RWPE1 (cell line): ENCODE measurements at places on chromosomes 6 and 20.

GRCh38 chr6:117440706-117441525 is 15.2 kb upstream of the ROS1 start:
- DNase-seq, result peak; percentile 73

DNA sequence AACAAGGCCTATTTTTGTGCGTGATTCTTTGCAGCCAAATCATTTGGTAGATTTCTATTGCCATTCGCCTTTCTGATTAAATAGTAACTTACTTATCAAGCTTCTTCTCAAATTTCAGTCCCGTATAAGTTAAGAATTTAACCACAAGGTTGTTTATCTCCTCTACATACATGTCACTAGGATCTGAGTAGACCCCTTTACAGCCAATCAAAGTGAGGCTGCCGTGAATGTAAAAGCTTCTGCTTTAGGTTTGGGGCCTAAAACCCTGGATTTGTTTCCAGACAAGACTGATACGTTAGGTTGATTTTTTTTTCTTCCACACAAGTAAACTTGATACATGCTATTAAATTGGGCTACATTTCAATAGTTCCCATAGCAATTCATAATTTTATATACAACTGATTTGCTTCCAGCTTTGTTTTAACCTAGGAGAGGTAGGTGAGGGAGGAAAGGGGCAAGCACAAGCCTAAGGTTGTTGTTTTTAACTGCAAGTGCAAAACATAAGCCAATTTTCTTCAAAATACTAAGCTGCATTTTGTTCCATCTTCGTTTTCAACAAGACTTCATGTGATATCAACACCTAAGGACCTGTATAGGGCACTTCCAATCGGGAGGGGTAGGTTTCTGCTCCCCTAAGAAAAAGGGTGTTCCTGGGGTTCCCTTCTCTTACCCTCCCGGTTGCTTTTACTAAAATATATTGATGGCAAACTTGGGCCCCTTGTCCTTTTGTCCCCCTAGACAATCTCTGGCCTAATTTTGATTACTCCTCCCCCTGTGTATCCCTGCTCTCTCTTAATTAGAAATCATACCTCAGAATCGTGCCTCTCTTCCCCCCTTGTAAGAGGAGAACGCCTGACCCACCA is 1.7 kb downstream of the RANBP9 start:
- peak; percentile 31 for DNase-seq

DNA sequence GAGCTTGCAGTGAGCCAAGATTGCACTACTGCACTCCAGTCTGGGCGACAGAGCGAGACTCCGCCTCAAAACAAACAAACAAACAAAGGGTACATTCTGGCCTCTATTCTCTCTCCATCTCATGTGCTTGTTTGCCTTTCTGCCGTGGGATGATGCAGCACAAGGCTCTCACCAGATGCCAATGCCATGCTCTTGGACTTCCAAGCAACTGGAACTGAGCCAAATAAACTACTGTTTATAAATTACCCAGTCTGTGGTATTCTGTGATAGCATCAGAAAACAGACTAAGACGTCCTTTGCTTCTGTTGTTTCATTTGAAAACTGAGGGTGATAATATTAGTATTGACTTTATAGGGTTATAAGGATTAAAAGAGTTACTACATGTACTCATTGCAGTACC is 3.6 kb upstream of the BRD2 start:
- DNase-seq, result no peak

GRCh38 chr6:56682635-56683034 is 39.9 kb upstream of the DST start:
- DNase-seq, result no peak

GRCh38 chr6:84581494-84582259 is 182.7 kb downstream of the TBX18 start:
- DNase-seq, result no peak

DNA sequence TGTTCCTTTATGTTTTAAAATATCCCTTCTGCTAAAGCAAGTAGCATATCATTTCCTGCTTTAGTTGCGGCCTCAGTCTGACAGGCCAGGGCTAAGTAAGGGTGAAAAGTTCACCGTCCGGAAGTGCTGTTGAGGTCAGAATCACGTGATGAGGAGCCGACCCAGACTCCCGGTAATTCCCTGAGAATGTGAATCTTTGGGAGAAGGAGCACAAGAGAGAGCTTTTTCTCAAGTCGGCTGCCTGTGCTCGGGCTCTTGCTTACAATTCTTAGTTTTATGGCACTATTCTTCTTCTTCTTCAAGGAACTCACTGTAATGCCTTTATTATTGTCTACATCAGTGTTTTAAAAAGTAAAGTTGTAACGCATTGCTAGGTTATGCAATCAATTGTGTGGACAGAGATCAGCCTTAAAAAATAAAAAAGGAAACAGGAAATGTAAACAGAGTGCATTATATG is 309.3 kb downstream of the PRL start:
- peak; percentile 76 for DNase-seq

DNA sequence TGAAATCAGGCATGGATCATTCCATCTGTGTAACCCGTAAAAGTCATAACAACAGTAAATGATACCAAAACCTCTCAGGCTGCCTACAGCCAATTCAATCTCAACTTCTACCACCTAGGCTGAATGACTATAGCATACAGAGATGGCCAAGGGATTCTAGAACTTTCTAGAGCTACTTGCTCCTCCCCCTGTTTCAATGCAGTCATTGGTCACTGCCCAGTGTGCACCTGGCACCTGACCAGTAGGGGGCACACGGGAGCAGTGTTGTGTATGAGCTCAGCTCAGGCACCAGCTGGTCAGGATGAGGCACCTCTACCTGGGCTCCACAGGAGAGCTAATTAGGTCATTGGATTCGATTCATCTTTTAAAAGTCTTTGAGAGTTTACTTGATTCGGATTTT is 86.2 kb downstream of the PLEKHG1 start:
- DNase-seq, result no peak

DNA sequence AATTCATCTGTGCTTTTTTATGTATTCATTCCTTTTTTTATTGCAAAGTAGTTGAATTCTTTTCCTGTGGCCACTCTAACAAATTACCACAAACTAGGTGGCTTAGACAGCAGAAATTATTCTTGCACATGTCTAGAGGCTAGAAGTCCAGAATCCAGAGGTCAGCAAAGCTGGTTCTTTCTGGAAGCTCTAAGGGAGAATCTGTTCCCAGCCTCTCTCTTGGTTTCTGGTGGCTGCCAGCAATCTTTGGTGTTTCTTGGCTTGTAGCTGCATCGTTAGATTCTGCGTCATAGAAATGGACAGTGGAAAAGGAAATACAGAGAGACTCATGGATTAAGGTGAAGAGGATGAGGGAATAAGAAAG is 39.3 kb downstream of the GSTA2 start:
- no peak for DNase-seq

DNA sequence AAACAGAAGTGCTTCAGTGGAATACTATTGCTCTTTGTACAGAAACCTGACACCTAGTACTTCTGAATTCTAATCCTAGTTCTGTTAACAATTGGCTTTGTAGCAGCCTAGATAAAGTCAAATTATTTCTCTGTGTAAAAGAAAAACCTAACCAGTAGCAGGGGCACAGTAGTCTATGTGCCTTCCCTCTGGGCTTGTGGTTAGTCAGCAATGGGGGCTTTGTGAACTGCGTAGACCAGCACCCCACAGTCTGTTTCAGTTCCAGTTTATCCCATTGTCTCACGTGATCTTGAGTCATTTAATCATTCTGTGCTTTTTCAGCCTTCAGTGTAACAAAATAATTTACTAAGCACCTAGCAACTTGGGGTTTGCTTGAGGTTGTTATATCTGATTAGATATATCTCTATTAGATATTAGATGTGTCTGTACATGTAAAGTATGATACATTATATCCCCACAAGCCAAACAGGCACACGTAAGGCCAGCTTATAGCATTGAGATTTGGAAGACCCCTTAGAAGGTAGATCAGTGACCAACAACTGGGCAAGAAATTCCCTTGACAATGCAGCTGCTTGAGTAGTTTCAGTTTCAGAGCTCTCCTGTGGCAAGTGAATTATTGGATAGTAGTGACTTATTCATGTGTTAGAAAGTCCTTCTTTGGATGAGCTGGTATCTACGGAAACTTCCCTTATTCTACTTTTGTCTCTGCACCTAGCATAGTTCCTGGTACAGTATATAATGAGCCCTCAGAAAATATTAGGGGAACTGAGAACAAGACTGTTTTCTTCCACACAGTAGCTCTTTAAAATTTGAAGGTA is 27.9 kb upstream of the CCR6 start:
- DNase-seq, result no peak

GRCh38 chr6:161017766-161018564 is 26.4 kb downstream of the MAP3K4 start:
- no peak for DNase-seq

DNA sequence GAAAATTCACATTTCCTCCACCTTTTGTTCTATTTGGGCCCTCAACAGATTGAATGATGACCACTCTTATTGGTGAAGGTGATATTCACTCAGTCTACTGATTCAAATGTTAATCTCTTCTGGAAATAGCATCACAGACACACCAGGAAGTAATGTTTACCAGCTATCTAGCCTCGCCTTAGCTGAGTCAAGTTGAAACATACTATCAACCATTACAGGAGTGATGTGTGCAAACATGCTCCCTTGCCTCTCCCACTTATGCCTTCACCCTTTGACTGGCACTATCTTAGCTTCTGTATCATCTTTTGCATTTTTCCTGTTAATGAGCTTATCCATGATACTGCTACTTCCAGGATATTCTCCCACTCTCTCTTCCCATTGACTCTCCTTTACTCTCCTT is 191.9 kb downstream of the CENPW start:
- DNase-seq, result no peak

GRCh38 chr20:53881362-53881761 is 189.0 kb downstream of the BCAS1 start:
- no peak for DNase-seq

DNA sequence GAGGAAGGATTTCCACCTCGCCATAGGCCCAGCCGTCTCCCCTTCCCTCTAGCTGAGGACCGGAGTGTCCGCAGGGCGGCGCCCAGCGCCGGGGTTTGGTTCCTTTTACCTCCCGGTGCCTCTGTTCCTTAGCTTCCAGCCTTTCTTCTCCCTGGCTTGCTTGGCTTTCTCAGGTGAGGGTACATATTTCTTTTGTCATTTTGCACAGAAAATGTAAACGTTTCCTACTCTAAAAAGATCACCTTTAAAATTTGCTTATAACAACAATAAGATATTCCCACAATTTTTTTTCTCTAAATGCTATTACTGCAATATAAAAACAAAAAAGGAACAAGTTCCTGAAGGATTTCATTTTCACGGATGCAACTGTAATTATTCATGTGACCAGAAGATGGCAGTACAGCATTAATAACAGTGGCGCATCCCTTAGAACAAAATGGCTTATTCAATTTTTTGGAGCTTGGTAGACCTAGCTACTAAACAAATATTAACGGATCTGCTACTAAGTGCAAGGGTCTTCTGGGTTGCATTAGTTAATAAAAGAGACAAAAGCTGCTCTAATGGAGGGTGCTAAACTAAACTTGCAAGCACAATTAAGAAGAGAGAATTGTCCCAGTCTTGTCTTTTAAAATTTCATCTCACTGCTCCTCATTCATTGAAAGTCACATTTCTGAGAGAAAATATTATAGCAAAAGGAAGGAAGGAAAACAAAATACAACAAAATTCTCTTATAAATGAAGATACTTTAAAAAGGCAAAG is 172.9 kb downstream of the ADGRG6 start:
- DNase-seq, result peak; percentile 56

GRCh38 chr6:15280028-15280427 is 34.2 kb downstream of the JARID2 start:
- DNase-seq, result no peak

DNA sequence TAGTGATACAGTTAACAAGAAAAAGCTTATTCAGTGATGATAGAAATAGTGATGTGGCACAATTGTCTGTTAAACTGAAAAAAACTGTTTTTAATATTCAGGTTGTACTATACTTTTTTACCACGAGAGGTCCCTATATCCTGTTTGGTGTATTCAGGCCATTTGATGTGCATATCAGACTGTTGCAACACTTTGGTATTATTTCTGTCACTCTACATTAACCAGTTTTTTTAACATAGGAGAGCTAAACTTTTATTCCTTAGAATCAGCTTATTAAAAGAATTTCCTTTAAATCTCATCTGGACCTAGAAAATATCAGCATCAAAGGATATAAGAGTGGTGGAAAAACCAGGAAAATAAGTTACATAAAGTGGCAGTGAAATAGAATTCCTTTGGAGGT is 36.8 kb downstream of the TSPYL4 start:
- peak; percentile 17 for DNase-seq

DNA sequence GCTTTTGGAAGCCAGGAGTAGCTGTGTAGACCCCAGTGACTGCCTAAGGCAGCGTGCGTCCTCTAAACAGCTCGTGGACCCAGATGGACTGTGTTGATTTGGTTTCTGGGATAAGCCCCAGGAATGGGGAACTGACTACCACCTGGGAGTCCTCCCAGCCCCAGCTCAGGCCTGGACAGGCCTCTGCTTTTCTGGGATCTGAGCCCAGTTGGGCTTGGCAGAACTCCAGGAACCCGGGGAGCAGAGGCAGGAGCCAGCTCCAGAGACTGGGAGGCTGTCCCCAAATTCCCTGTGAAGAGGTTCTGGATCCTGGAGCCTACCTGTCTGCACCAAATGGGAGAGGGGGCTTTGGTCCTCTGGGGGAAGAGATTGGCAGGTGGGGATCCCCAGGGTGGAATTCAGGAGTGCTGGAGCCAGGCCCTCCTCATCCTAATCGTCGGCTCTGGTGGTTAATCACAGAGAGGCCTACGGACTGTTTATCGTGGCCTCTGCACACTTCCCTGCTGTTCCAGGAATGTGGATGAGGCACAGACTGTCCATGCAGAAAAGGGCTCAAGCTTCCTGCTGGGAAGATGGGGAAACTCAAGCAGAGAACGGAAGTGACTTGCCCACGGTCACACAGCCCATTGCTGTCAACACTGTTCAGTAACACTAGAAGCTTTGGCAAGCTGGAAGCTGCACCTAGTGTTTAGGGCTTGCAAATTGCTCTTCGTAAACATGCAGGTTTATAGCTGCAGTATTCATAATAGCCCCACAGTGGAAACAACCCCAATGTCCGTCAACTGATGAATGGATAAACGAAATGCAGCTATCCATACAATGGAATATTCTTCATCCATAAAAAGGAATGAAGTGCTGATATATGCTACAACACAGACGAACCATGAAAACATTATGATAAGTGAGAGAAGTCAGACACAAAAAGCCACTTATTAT is 100.6 kb downstream of the KCNB1 start:
- DNase-seq, result peak; percentile 98

DNA sequence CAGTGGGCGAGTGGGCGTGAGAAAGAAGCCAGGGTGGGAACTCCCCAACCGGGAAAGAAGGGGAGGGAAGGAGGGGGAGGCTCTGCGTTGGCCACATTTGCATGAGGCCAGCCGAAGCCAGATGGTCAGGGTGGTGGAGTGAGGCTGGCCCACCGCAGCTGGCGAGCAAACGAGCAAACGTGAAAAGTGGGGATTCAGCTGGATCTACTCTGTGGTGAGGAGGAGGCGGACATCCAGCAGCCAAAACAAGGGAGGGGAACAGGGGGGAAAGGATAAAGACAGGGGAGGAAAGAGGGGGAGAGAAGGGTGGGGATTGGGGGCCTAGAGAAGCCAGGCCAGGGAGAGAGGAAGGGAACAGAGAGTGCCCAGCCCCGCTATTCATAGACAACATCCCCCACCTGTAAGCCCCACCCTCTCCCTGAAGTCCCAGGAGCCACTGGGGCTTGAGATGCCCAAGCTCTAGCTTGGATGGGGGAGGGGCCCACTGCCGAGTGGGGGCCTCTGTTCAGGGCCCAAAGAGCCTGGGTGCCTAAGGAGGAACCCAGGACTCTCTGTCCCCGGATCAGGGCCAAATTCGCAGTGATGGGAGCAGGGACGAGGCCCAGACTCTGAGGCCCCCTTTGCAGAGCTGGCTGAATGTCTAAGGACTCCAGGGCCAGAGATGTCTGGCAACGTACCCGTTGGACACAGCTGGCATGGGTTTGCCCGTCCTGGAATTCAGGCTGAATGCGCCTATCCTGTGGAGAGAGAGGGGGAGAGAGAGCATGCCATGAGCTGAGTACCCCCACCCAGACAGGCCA is 45.1 kb downstream of the CPNE5 start:
- no peak for DNase-seq
